ENCODE measurements at places on chromosomes 7 and 10. TPM values are rescaled to one million over a fixed set of nuclear protein-coding genes. Genes with fewer than 3 reads are reported as not detected.

- DNase-seq: no peak
Measured at GRCh38 chr7:51593628-51594027, 277.0 kb upstream of the COBL start.

Gene SEMA3E
- 0.04 TPM for total RNA-seq

DNA sequence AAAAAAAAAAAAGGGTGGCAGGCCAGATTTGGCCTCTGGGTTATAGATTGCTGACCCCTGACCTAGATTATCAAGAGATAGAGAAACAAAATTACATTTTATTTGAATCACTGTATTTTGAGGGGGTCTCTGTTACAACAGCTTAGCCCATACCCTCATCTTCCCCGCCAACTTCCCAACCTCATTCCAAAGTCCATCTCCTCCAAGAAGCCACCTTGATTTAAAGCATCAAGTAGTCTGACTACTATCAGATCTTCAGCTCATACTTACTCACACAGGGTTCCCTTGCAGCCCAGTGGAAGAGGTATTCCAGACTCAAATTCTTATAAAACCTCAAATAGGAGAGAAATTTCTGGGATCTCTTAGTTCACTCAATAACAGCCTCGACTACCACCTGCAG, 20.4 kb downstream of the ZC3HAV1 start:
- no peak for DNase-seq

Gene SLC12A9
- 7.0 TPM for total RNA-seq

Gene LRRC17
- total RNA-seq: 2.7 TPM

Gene ARMC3
- not detected for total RNA-seq

- no peak for DNase-seq
Measured at GRCh38 chr7:139598642-139599041, 75.2 kb downstream of the CLEC2L start.

GRCh38 chr7:158824028-158824427, 5.3 kb downstream of the ESYT2 start:
- DNase-seq: no peak

- no peak for DNase-seq
Measured at GRCh38 chr10:52658112-52658511, 114.5 kb downstream of the MBL2 start.

DNA sequence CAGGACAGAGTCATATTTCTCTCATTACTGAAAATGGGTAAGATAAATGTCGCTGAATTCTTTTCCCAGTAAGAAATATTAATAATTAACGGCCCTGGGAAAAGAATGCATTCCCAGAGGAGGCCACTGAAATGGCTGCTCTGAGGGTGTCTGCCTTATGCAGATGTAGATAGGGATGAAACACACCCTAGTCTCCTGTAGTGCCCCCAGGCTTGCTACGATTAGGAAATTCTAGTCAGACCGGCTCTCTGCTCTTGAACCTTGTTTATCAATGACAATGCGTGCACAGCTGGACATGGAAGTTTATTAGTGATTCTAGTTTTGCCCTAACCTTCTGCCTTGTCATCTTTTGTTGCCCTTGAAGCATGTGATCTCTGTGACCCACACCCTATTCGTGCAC, 291.1 kb downstream of the ZNF248 start:
- no peak for DNase-seq

Gene TRIL
- 7.0 TPM for total RNA-seq

DNA sequence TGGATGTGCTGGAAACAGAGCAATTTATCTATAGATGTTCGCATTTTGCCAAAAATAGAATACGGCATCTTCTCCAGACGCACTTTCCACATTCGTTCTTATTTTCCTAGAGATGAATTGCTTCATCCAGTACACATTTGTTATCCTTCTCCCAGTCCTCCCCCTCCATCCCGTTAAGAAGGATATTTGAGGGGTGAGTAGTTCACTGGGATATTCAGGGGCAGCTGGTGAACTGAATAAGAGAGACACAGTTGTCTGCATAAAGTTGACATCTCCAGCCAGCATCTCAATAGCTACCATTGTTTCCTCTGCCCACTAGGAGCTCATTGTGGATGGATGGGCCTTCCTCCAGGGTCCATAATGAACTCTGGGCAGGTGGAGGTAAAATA, 456.8 kb upstream of the NRP1 start:
- no peak for DNase-seq

- DNase-seq: no peak
Measured at GRCh38 chr7:132185150-132185549, 391.1 kb downstream of the PLXNA4 start.

GRCh38 chr7:94412762-94413322, 18.1 kb downstream of the COL1A2 start:
- DNase-seq: no peak

DNA sequence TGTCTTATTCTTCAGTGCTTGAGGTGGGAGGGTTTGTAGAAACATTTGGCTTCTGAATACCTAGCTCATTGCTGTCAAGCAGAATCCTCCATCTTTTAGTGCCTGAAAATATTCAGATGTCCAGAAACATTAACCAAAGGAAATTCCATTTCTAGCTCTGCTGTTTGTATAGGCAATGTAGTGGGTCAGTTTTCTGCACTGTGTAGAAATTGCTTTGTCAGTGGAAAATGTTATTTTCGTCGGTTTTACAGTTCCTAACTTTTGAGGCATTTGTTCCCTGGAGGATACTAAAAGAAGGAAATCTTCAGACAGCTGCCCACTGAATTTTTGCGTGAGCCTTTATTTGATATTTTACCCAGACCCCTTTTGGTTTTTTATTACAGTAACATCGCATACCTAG, 143.4 kb downstream of the TPST1 start:
- no peak for DNase-seq

DNA sequence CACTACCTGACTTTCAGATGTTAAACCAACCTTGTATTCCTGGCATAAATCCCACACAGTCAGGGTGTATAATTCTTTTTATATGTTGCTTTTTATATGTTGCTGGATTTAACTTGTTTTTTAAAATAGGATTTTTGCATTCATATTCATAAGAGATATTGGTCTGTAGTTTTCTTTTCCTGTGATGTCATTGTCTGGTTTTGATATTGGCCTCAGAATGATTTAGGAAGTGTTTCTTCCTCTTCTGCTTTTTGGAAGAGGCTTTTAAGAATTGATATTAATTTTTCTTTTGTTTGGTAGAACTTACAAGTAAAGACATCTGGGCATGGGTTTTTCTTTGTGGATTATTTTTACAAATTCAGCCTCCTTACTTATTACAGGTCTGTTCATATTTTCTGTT, 93.1 kb downstream of the CARD11 start:
- no peak for DNase-seq

DNA sequence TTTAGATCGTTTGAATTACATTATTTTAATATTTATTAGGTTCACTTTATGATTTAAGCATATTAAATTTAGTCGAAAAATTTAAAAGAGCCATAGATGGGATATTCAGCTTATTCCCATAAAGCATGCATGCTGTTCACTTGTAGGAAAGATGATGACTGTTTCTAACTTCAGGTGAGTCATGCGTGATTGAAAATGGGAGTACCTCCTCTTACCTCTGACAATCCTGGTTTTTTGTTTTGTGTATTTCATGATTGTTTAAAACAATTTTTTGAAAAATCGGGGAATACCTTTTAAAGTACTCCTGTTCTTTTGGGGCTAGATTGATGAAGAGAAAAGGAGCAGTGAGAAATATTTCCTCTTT, 1.4 kb downstream of the TNKS2 start:
- DNase-seq: no peak

DNA sequence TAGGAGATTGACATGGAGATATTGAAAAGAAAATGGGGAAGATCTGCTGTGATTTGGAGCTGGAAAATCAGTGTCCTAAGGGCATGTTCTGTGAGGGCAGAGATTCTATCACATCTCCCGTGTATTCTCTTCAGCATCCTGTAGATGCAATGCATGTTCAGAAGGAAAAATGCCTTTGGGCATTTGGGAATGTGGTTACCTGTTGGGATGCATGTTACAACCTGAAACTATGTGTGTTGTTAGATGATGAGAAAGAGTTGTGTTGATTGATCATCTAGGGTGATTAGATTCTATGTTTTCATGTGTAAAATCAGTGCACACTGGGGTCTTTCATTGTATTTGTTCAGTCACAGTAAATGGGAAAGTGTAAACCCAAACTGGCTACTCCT, 14.7 kb downstream of the CUZD1 start:
- no peak for DNase-seq

DNA sequence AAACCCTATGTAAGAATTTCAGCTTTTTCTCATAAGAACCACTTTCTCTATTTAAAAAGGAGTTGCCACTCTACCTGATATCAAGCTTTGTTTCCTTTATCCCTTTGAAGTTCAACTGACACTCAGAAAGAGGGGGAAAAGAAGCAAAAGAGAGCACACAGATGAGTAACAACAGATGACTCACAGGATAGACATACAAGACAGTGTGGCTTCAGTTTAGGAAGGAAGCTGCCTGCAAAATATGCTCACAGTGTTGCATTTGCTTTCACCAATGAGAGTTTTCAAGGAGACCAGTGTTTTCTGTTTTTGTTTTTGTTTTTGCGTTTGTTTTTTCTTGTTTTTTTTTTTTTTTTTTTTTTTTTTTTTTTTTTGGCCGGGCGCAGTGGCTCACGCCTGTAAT, 1181.6 kb downstream of the DNAJB9 start:
- DNase-seq: no peak

- DNase-seq: no peak
Measured at GRCh38 chr10:44742248-44742647, 168.9 kb upstream of the TMEM72 start.

DNA sequence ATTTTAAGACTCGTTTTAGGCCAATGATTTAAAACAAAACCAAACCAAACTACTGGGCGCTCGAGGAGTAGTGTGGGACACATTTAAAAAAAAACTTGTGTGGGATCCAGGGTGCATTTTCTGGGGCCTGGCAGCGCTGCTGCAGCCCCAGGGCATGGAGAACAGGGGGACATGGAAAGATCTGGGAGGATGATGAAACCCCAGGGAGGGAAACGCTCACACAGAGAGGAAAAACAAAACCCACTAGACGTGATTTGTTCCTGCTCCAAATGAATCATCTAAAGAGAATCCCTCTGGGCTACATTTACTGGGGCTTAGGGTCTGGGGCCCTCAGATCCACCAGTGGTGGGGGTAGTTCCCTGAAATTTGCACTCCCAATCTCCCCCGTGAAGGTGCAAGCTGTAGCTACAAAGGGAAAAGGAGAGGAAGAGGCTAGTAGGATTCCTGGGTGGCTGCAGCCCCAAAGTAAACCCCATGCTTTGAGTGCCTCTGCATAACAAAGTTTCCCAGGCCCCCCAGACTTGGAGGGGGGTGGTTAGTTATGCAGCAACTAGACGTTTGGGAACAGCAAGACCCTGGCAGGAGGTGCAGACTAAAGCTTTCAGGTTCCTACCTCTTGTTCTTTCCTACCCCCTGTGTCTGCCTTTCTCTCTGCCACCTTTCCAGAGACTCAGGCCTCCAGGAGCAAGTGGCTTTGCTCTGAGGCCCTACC, 14.5 kb upstream of the HOXA13 start:
- no peak for DNase-seq

DNA sequence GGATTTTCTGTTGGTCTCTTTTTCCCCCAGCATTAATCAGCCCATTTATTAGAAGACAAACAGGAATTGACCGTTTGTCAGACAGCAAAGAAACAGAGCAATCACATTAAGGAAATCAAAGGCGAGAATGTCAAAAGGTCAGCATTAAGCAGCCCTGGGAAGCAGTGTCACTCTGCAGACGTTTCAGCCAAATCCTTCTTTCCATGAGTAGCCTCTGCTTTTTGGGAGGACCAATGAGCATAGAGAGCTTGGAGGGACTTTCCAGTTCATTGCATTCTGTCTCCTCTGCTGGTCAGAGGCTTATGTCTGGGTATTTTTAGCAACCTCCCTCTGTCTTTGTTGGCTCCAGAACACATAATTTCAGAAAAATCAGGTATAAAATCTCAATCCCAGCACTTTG, 481.4 kb downstream of the GALNT17 start:
- DNase-seq: no peak

GRCh38 chr7:121500360-121501058, 104.4 kb upstream of the FAM3C start:
- DNase-seq: no peak

GRCh38 chr7:133778472-133778871, 348.7 kb upstream of the LRGUK start:
- no peak for DNase-seq
